Transverse colon (tissue), 4 donors: ENCODE measurements at places on chromosomes 2 and 18. TPM values are rescaled to one million over a fixed set of nuclear protein-coding genes. Genes with fewer than 3 reads are reported as not detected.

DNA sequence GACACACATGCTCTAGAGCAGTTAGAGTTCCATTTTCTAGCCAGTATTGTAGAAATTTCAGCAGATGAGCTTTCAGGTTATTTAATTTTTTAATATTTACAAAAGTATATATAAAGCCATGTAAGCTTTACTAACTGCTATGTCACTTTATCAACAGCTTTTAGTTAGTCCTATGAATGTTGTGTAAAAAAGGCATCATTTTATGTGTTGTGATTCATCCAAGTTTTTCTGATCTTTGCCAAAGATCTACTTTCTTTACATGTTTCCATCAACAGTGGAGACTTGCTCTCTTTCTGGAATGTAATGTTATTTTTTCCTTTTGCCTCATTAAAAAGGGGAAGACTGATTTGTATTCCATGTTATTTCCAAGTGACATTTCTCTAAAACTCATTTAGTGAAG is 125.2 kb upstream of the TFPI start:
- no peak for DNase-seq

C2orf76 gene
- not detected for total RNA-seq

GALNT3 gene
- 49.7 TPM for total RNA-seq

- no peak for DNase-seq
Observed at GRCh38 chr2:227996366-227996765, 124.9 kb downstream of the DAW1 start.

GRCh38 chr2:239269173-239269885 is 131.5 kb downstream of the HDAC4 start:
- peak; percentile 60 for DNase-seq

DNA sequence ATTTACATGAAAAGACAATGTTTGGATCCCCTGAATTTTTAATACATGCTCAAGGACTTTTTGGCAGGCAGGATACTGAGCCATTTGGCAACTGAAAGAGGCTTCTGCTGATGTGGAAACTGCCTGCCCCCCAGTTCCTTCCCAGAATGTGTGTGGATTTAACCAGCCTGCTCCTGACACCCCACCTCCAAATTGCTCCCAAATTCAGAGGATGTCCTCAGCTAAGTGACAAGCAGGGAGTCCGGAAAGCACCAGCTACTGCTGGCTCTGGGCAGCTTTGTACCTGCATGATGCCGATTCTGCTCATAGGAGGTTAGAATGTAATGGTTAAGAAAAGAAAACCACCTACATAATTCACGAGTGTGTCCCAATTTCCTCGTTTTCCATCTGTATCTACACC is 197.5 kb downstream of the CDH20 start:
- no peak for DNase-seq

DNAH7 gene
- total RNA-seq, result 56.9 TPM

CEBPZ gene
- total RNA-seq, result 235 TPM

- DNase-seq, result no peak
Observed at GRCh38 chr2:101114268-101114783, 36.9 kb downstream of the TBC1D8 start.
